Small intestine (tissue), 16 donors: ENCODE measurements at places on chromosomes 4 and X. TPM values are rescaled to one million over a fixed set of nuclear protein-coding genes. Genes with fewer than 3 reads are reported as not detected.

DNA sequence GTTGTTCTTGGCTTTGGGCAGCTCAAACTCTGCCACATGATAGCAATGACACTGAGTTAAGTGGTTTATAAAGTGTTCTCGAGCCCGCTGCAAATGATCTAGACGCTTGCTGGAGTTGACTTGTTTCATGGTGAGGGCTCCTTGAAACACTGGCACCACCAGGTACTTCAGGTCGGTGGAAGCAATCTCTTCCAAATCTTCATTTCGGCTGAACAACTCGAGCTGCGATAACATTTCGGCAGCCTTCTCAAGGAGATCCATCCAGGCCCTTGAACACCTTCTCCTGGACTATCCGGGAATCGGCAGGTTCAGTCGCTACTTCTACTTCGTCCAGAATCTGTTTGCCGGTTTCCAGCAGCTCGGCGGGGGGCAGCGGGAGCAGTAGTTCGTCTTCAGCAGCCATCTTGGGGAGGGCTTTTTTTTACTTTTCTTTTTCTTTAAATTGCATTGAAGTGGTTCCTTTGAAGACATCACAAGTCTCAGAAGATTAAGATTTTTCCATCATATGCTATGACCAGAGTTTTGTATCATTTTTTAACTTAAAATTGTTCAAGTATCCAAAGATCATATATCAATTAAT lies 28.0 kb downstream of the HNRNPDL start:
- DNase-seq: no peak

- DNase-seq: no peak
Measured at GRCh38 chr4:88098993-88099752, 59.3 kb downstream of the ABCG2 start.

- DNase-seq: no peak
Measured at GRCh38 chrX:47174846-47175587, 18.6 kb upstream of the UBA1 start.

GRCh38 chr4:15100994-15101695 lies 98.9 kb downstream of the CPEB2 start:
- no peak for DNase-seq

- no peak for DNase-seq
Measured at GRCh38 chrX:6131287-6131686, 97.4 kb downstream of the NLGN4X start.

DNA sequence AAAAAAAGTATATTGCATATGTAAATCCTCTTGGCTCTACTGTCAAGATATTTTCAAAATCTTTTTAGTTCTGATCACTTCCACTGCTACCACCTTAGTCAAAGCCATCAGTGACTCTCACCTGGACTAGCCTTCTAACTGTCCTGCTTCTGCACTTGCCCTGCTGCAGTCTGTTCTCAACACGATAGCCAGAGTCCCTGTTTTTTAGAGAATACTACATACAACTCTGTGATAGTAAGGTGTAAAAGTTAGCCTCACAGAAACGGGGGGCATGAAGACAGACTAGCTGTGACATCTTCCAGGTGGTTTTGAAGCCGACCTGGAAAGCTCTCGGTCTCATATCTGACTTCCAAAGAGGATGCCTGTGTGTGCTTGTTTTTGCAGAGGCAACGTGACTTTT lies 24.7 kb downstream of the EIF2S3 start:
- no peak for DNase-seq

DNA sequence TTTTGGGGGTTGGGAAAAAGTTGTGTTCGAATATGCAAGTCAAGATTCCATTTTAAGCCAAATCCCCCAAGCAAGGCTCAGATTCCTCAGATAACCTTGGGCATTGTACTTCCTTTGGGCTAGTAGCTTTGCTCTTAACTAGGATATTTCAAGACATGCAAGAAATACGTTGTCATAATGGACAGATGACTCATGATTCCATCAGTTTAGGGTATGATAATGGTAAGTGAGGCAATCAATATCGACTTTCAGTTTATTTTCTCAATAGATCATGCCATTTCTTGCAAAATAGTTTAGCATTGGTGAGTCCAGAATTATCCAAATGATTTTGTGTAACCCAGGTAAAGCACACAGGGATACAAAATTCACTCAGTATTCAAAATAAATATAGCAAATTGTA lies 25.4 kb downstream of the CFAP299 start:
- DNase-seq: no peak

DNA sequence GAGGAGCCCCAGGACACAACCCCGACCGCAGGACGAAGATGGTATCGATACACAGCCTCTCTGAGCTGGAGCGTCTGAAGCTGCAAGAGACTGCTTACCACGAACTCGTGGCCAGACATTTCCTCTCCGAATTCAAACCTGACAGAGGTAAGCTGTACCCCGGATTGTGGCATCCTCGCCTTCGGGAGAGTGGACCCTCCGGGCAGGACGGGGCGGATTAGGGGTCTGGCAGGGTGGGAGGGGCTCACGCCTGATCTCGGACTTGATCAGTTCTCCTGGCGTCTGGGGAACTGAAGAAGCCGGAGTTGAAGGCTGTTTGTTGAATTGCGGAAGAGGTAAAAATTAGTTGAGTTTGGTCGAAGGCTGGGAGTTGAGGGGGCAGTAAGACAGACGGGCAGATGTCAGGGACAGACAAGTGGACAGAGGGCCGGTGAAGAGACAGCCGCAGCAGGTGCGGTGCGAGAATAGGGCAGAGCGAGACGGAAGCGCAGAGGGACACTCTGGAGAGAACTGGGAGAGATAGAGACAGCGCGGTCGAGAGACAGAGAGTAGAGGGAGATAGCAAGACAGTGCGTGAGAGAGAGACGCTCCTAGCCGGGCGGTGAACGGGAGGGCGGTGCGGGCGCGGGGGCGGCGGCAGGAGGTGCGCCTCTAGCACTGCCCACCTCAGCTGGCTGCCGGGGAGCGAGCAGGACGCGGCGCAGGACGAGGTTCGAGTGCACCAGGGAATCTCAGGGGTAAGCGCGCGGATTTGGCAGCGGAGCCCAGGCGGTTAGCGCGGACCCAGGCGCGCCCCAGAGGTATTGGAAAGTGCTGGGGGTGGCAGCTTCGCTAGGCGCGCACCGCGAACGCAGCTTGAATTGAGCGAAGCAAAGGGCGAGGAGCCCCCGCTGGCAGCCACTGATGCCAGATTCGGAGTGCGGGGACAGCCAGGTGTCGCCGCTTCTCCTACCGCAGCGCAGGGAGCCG lies 23.9 kb downstream of the ARHGAP36 start:
- DNase-seq: no peak

DNA sequence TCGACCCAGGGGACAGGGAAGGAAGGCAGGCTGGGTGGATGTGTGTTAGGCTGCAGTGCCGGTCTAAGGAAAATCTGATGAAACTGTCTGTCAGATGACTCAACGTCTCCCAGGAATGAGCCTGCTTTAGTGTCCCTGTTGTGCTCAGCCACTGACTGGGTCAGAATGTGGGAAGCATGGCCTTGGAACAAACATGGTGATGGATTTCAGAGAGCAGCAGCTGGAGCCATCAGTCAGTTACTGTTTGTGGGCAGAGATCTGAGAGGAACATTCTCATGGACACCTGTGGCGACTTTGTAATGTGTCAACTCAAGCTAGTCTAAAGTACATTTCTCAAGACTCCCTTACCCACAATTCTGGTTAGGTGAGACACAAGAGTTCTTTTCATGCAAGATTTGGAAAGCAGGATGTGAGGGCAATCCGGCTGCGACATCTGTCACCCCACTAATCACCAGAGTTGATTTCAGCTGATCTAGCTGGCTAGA lies 63.2 kb downstream of the ANAPC10 start:
- DNase-seq: no peak

DNA sequence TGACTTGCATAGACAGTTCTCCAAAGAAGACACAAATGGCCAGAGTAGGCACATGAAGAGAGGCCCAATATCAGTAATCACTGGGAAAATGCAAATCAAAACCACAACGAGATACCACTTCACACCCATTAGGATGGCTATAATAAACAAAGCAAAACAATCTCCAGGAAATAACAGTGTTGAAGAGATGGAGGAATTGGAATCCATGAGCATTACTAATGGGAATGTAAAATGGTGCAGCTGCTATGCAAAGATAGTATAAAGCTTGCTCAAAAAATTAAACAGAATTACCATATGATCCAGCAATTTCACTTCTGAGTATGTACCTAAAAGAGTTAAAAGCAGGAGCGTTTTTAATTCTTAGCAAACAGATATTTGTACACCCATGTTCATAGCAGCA lies 17.0 kb upstream of the TMEM33 start:
- no peak for DNase-seq

- no peak for DNase-seq
Measured at GRCh38 chr4:41142376-41143310, 71.7 kb downstream of the APBB2 start.

The ZDHHC15 gene
- polyA plus RNA-seq: not detected

The SASH3 gene
- polyA plus RNA-seq: 3.8 TPM

The FOXP3 gene
- not detected for polyA plus RNA-seq

The DUSP9 gene
- 5.5 TPM for polyA plus RNA-seq

The NKX3-2 gene
- polyA plus RNA-seq: not detected

The AASDH gene
- polyA plus RNA-seq: 1.9 TPM

The ADRA2C gene
- polyA plus RNA-seq: not detected

The PRSS48 gene
- not detected for polyA plus RNA-seq

The CXCR3 gene
- 7.6 TPM for polyA plus RNA-seq
